CD4-positive, alpha-beta T cell treated with Interferon gamma for 1 hour (primary cell): ENCODE measurements at places on chromosomes 7 and 10.

DNA sequence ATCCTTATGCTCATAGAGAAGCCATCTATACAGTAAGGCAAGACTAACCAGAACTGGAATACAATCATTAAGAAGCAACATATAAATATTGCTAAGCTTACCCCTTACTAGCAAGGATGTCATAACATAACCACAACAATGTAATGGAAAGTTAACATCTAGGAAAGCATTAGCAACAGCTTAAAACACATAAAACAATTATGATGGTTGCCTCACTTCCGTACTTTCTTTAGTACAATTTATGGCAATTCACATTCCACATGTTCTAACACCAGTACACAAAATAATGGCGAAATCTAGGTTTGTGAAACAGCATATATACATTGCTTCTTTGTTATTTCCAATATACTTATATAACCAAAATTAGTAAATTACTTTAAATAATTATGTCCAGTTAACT, 195.0 kb downstream of the AHR start:
- DNase-seq: no peak

GRCh38 chr7:47454974-47455871, 126.7 kb downstream of the TNS3 start:
- no peak for DNase-seq

- DNase-seq: no peak
Observed at GRCh38 chr7:990933-991728, 8.2 kb downstream of the CYP2W1 start.

- no peak for DNase-seq
Observed at GRCh38 chr7:67604461-67605386, 608.1 kb downstream of the TYW1 start.

DNA sequence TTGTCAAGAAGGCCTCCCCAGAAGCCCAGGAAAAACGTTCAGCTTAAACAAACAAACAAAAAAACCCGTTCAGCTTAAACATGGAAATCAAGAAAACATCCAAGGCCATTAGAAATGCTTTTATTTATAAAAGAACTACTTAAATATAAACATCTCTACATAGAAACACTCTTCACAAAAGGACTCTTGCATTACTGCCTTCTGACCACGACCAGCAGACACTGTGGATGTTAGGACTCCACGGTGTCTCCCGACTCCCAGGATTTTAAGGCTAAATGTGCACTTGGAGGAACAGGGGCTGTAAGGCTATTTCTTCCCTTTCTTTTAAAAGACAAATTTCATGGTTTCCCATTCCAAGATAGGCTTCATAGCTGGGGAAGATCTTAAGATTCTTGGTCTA, 93.0 kb downstream of the ABCC2 start:
- no peak for DNase-seq

DNA sequence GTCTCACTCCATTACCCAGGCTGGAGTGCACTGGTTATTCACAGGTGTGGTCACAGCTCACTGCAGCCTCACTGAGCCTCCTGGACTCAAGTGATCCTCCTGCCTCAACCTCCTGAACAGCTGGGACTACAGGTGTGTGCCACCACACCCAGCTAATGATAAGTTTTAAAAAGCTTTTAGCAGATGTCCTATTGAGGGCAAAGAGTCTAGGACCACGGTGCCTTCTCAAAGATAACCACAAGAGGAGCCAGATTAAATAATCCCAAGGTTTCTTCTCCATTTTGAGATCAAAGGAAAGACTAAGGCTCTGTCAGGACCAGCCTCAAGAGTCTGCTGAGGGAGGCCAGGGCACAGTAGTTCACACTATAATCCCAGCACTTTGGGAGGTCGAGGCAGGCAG, 4.7 kb downstream of the ATP5MF start:
- DNase-seq: no peak

- no peak for DNase-seq
Observed at GRCh38 chr10:114893251-114893650, 44.7 kb upstream of the TRUB1 start.

DNA sequence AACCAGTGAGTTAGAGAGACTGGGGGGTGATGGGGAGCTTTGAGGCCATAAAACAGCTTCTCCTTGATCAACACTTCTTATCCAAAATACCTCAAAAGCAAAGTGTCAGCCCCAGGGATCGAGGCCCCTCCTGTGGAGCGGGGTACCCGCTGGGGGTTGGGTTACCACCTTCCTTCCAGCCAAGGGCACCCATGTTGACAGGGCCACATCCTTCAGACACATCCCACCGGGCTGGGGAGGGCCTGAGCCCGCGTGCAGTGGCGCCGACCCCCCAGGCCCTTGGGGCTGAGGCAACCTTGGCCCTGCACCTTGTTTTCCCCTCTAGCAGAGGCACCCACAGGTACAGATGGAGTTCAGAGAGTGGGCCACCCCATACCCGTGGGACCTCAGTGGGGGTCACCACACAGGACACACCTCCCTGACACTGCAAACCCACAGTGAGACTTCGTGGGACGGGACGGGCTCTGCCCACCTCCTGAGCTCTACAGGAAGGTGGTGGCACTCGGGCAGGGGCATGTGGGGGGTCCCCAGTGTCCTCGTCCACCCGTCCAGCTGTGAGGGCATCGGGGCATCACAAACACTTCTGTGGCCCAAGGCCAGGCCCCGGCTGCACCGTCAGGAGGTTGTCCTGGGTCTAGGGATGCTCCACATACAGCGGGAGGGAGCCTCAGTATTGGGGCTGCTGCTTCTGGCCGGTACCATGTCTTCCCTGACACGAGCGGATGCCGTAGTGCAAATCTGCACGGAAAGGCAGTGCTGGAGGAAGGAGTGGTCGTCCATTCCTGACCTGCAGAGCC, 10.7 kb downstream of the DPYSL4 start:
- no peak for DNase-seq

DNA sequence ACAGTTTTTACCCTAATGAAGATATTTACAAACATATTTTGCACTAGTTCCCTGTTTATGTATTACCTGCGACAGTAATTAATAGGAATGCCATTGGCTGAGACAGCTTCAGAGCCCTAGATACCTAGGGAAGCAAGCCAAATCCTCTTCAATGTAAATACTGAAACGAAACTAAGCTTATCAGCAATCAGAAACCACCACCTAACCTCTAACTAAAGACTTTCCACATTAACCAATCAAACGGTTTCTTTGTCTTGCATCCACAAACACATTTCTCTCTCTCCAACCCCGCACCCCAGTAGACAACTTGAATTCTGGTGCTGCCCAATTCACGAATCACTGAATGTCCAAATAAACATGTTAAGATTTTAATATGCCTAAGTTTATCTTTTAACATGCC, 474.4 kb upstream of the C7orf33 start:
- no peak for DNase-seq

DNA sequence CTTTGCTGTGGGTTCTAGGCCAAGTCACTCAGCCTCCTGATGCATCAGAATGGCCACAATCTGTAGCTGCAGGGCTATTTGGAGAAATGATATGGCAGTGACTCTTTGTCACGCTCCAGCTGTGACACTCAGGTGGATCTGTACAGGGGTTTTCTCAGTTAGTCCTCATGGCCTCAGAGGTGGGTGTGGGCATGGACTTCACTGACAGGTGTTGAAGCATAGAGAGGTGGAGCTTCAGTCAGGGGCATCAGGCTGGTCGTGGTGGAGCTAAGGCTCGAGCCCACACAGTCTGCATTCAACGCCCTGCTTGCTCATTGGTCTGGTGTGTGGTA, 21.2 kb downstream of the PALD1 start:
- DNase-seq: no peak

DNA sequence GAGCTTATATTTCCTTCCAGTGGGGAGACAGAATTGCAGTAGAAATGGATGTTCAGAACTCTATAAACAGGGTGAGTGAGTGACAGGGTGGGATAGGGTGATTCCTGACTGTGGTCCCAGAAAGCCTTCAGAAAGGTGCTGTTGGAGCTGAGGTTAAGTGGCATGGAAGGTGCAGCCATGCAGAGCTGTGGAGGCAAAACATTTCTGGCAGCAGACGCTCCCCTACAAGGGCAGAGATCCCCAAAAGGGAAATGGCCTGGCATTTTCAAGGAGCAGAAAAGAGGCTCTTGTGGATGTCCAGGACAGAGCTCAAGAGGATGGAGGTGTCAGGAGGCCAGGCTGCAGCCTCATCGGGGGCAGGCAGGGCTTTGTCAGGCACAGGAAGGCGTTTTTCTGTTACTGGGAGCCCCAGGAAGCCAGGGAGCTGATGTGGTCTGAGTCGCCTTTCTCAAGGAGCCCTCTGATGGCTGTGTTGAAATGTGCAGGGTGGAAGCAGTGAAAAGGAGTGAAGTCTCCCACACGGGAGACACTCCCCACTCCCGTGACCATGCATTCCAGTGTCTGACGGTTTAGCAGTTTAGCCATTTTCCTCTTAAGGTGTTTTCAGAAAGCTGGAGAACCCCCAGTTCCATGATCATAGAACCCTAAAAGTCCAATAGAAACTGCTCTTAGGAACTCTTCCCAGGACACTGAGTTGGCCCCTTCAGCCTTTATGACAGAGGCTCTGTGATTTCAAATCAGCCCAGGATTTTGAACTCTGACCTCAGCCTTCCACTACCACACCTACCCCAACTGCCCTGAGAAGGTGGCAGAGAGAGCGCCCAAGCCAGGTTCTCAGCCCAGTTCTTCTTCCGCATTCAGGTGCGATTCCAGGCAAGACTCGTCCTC, 96.2 kb downstream of the C10orf105 start:
- peak; percentile 10 for DNase-seq

GRCh38 chr10:25573316-25573715, 360.7 kb upstream of the MYO3A start:
- DNase-seq: no peak

- DNase-seq: no peak
Observed at GRCh38 chr10:128990986-128991385, 476.1 kb upstream of the MGMT start.
